ENCODE measurements at places on chromosomes 3 and 15.

GRCh38 chr3:153970047-153970446 lies 151.1 kb upstream of the ARHGEF26 start:
- no peak for DNase-seq

DNA sequence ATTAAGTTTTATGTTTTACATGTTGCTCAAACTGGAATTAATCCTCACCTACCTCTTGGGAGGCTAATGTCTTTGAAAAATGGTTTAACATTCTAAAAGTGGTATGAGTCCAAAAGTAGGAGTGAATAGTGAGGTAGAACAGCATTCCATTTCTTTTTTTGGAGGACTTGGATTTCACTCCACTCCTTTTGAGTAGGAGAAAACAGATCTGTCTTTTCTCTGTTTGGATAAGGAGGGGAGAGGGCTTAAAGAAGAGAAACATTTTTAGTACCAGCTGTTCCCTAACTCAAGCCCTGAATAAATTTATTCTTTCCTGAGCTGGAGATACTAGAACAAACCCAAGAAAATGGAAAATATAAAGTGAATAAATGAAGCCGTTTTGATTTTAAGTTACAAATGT lies 687.9 kb downstream of the MECOM start:
- no peak for DNase-seq

GRCh38 chr3:196997311-196997710 lies 28.7 kb upstream of the PIGZ start:
- DNase-seq = no peak

GRCh38 chr15:66619152-66619903 lies 53.5 kb upstream of the LCTL start:
- DNase-seq = no peak
